ENCODE measurements at places on chromosomes 3 and 15. TPM values are rescaled to one million over a fixed set of nuclear protein-coding genes. Genes with fewer than 3 reads are reported as not detected.

The TMEM89 gene
- total RNA-seq, result not detected

The GALNT15 gene
- total RNA-seq, result 17.0 TPM

The CD276 gene
- total RNA-seq, result 183 TPM

The LDHAL6B gene
- total RNA-seq, result not detected

The ITIH1 gene
- total RNA-seq, result not detected

The PP2D1 gene
- not detected for total RNA-seq

The MYH15 gene
- 1.1 TPM for total RNA-seq

The ARRDC4 gene
- total RNA-seq, result 6.7 TPM

The HTR3E gene
- total RNA-seq, result not detected

The GOLGA8F gene
- not detected for total RNA-seq

The MYO5C gene
- total RNA-seq, result under 0.01 TPM

The THPO gene
- total RNA-seq, result 0.12 TPM

The CX3CR1 gene
- not detected for total RNA-seq

The CAPN7 gene
- total RNA-seq, result 15.6 TPM

The LOXL1 gene
- 130 TPM for total RNA-seq

The TICRR gene
- 0.35 TPM for total RNA-seq

The GNB4 gene
- 54.2 TPM for total RNA-seq

The SEMA5B gene
- total RNA-seq, result under 0.01 TPM

The CTXND1 gene
- not detected for total RNA-seq

The CHRM5 gene
- total RNA-seq, result 0.15 TPM

The GRK7 gene
- under 0.01 TPM for total RNA-seq

The CPB1 gene
- total RNA-seq, result not detected

The STT3B gene
- total RNA-seq, result 143 TPM

The ISLR gene
- 87.3 TPM for total RNA-seq

The GOLGA8T gene
- total RNA-seq, result not detected

The ITGB5 gene
- 339 TPM for total RNA-seq

The ZBTB20 gene
- 18.6 TPM for total RNA-seq

The NR2E3 gene
- total RNA-seq, result not detected

The NIT2 gene
- 1.9 TPM for total RNA-seq

The LRRK1 gene
- 5.9 TPM for total RNA-seq

The ACAA1 gene
- total RNA-seq, result 69.0 TPM

The CNTN4 gene
- 0.12 TPM for total RNA-seq

The SUCNR1 gene
- 2.2 TPM for total RNA-seq

The ABTB1 gene
- 5.8 TPM for total RNA-seq
